ENCODE measurements at places on chromosomes 1 and 21.

DNA sequence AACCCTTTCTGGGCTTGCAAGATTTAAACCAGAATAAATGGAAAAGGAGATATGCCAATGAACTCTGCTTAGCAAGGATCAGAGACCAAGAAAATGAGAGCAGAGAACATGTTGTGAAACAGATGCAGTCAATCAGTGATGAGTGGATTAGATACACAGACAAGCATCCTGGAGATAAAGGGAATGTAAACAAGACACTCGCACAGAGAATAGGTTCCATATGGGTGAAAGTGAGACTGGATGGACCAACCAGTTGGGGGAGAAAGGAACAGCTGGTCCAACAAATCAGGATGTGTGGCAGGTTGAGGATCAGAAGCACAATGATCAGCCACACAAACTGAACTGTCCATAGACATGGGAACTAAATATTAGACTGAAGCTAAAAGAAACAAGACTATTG lies 338.2 kb downstream of the ASTN1 start:
- DNase-seq: no peak

DNA sequence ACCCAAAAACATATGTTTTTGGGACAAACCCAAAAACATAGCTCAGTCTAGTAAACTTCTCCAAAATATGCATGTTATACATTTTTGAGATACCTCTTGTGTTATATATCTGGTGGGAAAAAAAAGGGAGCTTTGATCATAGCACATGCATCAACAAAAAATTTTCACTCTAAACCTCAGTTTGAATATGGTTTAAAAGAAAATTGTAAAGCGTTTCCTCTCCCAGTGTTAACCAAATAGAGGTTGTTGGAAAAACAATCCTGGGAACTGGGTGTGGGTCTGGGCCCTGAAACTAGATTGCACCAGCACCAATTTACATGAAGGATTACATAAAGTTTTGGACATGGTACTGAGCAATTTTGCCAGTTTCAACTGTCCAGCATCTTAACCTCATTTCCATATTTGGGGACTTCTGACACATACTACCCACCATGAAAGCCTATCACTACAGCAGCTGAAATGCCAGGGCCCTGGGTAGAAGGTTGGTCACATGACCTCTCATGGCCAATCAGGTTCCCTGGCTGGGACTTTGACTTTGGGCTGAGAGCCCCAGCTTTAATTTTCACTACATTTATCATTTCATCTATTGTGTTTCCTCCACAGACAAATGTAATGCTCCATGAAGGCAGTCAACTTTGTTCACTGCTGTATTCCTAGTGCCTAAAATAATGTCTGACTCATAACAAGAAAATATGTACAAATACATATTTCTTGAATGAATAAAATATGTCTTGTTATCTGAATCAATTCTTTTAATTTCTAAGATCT lies 150.7 kb downstream of the SETD4 start:
- DNase-seq: no peak

GRCh38 chr1:18658831-18659230 lies 28.2 kb downstream of the PAX7 start:
- no peak for DNase-seq

GRCh38 chr1:72281144-72281543 lies 1.2 kb downstream of the NEGR1 start:
- DNase-seq: no peak

DNA sequence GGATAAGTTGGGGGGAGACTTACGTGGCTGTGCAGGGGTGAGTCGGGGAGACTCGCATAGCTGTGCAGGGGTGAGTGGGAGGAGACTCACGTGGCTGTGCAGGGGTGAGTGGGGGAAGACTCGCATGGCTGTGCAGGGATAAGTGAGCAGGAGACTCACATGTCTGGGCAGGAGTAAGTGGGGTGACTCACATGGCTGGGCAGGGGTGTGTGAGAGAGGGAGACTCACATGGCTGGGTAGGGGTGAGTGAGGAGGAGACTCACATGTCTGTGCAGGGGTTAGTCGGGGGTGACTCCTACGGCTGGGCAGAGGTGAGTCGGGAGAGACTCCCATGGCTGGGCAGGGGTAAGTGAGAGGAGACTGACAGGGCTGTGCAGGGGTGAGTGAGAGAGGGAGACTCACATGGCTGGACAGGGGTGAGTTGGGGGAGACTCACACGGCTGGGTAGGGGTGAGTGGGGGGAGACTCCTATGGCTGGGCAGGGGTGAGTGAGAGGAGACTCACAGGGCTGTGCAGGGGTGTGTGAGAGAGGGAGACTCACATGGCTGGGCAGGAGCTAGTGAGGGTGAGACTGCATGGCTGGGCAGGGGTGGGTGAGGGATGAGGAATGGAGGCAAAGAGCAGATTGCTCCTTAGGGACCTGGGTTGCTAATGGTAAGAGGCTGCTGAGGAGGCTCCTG lies 56.0 kb upstream of the ABCG1 start:
- DNase-seq: no peak

DNA sequence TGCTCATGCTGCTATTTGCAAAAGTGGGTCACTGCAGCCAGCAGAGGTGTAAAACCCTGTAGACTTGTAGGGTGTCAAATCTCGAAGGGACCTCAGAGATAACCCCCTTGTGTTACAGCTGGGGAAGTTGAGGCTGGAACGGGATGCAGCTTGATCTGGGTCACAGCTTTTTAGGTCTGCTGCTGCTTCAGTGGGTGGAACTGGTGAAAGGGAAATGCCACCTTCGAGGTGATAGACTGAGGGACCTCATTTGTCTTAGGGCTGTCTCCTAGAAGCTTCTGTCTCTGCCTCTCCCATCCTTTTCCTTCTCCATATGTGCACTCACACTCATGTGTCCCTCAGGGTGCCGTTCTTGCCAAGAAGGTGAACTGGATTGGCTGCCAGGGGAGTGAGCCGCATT lies 35.4 kb downstream of the QSOX1 start:
- DNase-seq: no peak

DNA sequence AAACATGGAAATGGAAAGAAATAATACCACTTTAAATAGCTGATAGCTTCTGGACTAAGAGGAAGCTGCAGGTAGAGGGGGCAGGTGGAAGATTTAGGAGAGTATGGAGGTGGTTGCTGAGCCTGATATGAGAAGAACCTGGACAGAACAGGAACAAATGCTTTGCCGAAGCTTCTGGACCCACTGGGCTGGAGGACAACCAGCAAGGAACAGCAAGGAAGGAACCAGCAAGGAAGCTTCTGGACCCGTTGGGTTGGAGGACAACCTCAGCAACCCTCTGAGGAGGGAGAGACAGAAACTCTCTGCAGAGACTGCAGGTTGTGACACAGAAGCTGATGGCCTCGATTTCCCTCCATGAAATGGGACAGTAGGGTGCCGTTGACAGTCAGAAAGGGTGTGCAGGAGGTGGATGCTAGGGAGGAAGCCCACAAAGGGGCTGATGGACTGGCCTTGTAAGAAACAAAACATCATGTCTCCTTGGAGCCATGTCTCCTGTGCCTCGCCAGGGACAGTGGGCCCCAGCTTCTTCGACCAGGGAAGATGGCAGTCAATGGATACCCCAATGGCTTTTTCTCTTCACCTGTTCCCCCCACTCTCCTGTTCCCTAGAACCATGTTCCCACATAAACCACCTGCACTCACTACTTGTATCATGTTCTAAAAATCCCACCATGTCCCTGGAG lies 8.3 kb upstream of the WNT3A start:
- no peak for DNase-seq

- no peak for DNase-seq
Measured at GRCh38 chr1:162970021-162970420, 99.1 kb upstream of the RGS4 start.

- DNase-seq: no peak
Measured at GRCh38 chr21:33412832-33413519, 9.8 kb downstream of the IFNGR2 start.

GRCh38 chr1:175126347-175126746 lies 58.7 kb downstream of the TNN start:
- DNase-seq: no peak

DNA sequence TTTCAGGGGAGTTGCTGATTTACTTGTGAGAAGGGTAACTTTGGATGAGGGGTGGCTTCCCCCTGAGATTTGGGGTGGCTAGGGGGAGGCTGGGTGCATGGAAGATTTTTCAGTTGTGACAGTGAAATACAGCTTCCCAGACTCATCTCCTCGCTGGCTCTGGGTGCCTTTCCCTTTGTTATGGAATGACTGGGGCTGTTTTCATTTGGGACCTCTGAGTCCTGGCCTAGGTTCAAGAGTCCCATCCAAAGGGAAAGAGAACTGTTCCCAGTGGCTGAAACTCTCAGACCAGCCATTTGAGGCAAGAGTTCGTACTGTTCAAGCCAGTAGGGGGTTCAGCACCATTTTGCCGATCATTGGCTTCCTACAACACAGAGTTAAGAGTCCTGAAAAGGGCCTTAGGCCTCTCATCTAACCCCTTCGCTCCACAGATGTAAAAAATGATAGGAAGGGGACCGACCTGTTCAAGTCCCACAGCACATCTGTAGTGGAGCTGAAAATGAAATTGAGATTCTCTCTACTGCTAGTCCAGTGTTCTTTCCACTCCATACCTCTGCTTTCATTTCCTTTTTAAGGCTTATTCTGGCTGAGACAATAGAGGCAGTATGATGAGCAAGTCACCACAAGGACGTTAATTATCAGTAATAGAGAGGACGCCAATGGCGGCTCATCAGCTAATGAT lies 958 bp downstream of the DDR2 start:
- no peak for DNase-seq

DNA sequence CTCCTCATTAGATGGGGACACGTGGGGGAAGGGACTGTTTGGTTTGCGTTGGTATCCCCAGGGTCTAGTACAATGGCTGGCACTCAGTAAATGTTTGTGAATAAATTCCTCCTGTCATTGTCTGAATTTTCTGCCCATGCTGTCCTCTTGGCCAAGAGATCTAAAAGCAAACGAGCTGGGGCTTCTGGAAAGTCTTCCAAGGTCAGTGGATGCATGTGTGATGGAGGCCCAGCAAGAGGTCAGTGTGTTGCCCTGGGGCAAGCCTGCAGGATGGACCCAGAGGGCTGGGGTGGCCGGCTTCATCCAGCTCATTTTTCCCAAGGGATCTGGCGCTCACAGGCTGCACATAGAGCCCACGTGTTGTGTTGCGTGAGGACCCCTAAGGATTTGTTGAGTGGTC lies 30.0 kb upstream of the JUN start:
- DNase-seq: no peak

DNA sequence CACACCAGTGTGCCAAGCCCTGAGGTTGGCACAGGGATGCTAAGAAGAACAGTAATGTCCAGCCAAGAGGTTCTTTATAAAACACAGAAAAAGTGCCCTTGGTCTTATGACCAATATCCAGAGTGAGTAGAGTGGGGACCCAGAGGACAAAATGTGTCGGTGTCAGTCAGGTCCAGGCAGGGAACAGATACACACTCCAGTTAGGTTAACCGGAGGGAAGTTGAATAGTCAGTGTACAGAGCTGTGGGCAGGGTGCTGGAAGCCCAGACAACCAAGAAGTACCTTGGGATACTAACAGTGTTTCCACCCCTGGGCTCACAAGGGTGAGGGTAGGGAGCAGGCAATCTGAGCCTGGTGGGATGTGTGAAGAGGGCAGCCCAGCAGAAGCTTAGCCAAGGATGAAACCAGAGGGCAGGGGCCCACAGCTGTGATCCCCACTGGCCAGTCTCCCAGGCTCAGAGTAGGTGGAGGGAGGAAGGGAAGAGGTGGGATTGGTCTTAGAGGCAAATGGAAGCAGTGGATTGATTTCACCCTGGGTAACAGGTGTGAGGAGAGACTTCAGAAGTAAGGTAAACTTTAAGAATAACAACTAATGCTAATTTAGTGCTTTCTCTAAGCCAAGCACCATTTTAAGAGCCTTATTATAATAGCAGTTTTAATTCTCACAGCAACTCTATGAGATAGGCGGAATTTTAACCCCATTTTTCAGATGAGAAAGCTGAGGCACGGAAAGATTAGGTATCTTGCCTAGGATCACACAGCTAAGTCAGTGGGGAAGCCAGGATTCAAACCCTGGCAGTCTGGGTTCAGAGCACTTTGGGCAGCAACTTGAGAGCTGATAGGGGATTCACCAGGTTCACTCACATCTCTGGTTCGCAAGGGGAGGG lies 143.4 kb upstream of the HOOK1 start:
- DNase-seq: no peak

GRCh38 chr1:220113136-220113695 lies 19.3 kb downstream of the IARS2 start:
- no peak for DNase-seq

DNA sequence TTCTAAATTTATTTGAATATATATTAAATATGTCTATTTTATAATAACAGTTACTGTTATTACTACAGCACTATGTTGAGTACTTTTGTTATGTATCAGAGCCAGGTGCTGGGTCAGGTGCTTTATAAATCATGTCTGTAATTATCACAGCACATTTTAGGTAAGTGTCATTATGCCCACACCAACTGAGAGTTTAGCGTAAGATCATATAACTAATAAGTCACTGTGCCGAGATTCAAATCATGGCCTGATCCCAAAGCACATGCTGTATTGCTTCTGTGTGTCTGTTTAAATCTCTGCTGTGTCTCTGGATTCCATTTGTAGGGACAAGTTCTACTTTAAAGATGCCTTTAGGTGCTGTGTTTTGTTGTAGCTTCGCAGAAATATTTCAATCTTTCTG lies 1.9 kb downstream of the GPSM2 start:
- no peak for DNase-seq

DNA sequence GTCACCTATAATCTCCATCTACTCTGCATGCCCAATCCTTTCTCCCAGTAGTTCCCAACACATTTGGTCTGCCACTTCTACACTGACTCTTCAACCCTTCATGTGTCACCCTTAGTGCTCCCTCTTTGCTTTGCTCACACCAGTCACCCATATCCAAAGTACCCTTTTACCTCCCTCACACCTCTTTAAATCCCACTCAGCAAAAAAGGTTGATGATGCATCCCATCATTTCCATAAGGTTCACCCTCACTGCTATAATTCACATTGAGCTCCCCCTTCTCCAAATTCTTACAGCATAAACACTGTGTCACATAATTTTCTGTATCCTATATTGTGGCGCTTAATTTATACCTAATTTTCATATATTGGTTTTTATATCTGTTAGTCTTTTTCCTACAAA lies 83.8 kb upstream of the ATP1B1 start:
- DNase-seq: no peak

DNA sequence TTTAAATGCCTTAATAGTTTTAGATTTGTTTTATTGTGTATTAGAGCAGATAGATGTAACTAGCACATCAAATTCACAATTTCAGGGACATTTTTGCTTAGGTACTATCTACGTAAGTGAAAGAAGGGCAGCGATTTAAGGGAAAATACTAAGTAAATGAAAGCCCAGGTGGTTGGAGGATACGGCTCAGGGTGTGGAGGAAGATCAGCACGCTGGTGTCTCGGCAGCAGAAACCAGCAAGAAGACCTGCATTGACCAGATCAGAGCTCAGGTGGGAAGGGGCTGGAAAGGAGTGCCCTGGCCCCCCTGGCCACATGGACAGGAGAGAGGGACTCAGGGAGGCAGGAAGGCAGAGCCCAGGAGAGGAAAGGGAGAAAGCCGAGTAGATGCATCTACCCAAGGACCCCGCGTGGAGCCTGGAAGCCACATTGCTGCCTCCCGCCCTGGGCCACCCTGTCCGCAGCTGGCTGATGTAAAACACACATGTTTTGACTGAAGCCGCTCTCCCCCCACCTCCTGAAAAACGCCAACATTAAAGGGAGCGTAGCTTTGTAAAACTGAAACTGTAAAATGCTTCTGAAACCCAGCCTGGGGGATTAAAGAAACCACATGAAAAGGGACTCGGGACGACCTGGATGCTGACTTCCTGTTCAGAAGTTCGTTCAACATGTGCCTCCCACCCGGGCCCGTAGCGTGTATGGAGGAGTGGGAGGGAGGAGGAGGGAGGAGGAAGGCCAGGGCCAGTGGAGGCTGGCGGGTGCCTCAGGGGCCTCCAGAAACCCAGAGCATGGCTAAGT lies 72.6 kb upstream of the TARDBP start:
- no peak for DNase-seq
